ENCODE measurements at places on chromosomes 5 and 9.

GRCh38 chr5:154284433-154284832 is 93.9 kb downstream of the GALNT10 start:
- DNase-seq = no peak

DNA sequence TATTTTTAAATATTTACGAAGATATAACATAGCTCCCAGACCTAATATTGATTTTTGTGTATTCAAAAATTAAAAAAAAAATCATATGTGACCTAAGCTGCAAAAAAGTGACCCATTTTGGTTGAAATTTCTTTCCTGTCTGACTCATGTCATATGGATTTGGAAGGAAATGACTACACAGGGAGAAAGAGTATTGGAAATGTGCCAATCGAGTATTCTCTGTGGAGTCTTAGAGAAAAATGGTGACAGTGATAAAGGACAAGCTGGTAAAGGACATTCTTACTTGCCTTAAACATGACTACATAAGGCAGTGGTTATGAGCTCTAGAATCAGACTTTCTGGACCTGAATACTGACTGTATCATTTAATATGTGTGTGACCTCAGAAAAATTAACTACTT is 262.9 kb upstream of the PTPRD start:
- DNase-seq = no peak

DNA sequence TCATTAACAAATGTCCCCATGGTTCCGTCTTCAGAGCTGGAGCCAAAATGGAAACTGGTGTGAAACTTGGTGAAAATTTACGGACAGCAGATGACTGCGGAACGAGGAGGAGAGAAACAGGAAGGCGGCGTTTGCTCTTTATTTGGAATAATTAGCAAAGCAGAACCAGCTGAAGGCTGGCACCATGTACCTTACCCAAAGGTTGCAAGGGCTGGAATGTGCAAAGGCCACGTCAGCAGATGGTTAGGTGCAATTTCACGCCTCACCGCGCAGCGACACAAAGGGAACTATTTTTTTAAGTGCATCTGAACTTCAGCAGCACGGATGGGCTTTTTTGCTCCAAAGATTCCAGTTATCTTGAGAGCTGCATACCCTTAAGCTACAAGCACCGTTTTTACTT is 127.4 kb downstream of the COL23A1 start:
- no peak for DNase-seq

DNA sequence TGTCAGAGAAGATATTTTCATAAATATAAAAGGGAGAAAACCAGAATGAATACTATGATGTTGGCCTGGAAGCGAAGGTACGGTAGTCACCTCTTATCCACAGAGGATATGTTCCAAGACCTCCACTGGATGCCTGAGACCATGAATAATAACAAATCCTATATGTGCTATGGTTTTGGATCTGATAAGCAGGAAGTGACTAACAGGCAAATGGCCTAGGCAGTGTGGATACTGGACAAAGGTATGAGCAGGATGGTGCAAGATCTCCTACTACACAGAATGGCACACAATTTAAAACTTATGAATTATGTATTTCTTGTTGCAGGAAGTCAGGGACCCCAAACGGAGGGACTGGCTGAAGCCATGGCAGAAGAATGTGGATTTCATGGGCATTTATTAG is 48.2 kb downstream of the ADAMTS12 start:
- DNase-seq = no peak

DNA sequence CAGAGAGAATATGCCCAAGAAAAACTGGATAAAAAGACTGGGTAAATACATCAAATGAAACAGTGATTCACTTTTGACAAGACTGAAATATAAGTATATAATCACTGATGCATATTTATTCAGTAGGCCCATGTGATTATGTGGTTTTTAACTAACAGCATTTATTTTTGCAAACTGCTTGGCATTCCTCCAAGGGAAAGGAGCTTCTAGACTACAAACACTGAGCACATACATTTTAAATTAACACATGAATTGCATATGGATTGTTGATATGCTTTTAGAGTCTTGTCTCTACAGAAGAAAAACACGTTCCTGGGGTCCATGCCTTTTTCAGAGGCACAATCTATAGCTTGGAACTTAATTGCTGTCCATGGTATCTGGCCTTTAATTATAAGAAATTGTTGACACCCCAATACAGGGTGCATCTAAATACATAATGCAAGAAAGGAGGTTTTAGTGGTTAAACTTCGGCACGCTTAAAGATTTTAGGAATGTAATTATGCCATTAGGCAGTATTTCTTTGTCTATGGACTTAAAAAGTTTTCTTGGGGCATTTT is 6.9 kb upstream of the MEIKIN start:
- no peak for DNase-seq

DNA sequence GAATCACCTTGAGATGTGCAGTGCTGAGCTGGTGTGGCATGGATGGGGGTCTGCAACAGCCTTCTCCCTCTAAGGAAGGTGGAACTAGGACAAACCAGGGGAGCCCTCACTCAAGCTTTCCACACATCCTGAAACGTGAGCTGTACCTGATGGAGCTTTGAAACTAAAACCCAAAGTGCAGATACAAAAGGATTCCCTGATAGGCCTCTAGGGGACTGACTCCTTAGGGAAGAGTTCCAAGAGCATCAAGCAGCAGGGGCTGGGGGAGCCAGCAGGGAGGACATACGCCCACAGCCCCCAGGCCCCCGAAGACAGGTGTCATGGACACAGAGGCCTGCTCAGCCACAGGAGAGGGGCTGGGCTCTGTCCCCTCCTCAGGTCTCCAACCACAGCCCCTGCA is 17.7 kb downstream of the ARHGEF37 start:
- no peak for DNase-seq
